Fibroblast of skin of left quadriceps (primary cell): ENCODE measurements at places on chromosomes 11 and 22.

DNA sequence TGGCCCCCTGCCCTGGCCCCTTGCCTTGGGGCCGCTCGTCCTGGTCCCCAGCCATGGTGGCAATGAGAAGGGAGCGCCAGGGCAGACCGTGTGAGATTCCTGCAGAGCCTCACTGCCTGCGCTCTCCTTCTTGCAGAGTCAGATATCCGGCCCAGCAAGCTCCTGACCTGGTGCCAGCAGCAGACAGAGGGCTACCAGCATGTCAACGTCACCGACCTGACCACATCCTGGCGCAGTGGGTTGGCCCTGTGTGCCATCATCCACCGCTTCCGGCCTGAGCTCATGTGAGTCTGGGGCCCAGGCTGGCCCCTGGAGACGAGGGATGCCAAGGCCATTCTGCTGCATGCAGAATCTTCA is 114.1 kb downstream of the MICAL2 start:
- DNase-seq: no peak

DNA sequence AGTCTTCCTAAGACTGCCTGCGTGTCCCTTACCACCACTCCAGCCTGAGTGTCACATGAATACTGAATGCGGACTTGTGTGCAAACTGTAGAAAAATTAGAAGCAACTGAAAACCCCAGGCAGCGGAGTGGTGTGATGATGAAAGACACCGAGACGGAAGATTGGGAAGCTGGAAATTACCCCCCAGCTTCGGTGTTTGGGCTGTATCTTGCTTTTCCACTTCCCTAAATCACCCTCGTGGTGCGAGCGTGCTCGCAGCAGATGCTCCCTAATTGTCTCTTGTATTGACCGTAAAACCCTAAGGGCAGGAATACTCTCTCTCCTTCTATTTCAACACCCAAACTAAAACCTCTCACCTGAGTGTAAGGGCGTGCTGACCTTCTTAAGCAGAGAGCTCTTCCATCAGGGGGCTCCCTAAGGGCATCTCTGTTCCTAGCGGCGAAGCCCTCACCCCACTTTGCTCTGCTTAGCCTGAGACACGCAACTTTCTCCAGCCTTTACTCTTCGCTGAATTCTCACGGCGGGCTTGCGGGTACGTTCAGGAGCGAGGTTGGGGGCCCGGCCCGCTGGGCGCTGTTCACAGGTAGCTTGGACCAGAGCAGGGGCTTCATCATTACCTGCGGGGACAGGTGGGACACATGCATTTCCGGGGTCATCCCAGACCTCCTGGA is 62.4 kb downstream of the CRYBB2 start:
- no peak for DNase-seq

DNA sequence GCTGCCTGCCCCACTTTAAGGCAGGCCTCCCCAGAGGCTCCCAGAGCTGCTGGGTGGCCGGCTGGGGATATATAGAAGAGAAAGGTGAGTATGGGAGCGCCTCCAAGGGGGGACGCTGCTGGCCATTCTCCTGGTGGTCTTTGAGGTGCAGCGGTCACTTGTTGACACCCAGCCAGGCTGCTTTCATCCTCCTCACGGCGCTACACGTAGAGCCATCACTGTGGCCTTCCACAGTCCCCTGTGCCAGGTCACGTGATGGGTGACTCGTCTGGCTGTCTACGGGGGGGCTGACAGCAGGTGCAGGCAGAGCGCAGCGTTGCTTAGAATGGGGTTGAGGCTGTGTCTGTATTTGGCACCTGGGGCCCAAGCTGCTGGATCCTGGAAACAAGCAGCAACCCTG is 1.9 kb downstream of the ACR start:
- no peak for DNase-seq

- DNase-seq: no peak
These were observed 15.7 kb upstream of the KCTD14 start for GRCh38 chr11:78038697-78039313.

DNA sequence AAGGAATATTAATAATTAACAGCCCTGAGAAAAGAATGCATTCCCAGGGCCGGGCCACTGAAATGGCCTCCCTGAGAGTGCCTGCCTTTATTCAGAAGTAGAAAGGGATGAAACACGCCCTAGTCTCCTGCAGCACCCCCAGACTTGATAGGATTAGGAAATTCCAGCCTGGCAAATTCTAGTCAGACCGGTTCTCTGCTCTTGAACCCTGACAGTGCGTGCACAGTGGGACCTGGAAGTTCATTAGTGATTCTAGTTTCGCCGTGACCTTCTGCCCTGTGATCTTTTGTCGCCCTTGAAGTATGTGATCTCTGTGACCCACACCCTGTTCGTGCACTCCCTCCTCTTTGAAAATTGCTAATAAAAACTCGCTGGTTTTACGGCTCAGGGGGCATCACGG is 2.1 kb upstream of the GSTP1 start:
- no peak for DNase-seq

GRCh38 chr11:114065094-114065493 is 5.6 kb downstream of the ZBTB16 start:
- DNase-seq: no peak

- DNase-seq: no peak
These were observed 411.1 kb downstream of the TBC1D22A start for GRCh38 chr22:47173535-47174021.

GRCh38 chr11:43404406-43404805 is 45.7 kb downstream of the TTC17 start:
- DNase-seq: no peak

DNA sequence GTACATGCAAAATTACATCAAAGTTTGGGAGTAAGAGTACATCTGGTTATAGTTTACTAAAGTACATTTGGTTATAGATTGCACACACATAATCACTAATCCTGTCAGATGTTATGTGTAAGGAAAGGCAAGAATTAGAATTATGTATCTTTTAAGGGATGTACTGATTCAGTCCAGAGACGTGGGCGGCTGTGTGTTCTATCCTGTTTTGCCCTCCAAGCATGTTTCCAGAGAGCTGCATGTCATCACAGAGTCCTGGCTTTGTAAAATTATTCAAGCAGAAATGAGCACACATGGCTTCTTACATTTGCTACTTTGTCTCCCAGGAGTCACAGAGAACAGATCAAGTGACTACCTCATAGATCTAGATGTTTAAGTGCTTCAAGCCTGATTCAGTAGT is 33.2 kb upstream of the CEP126 start:
- DNase-seq: no peak

GRCh38 chr11:12377824-12378593 is 638 bp downstream of the PARVA start:
- DNase-seq: no peak

- no peak for DNase-seq
These were observed 1.2 kb downstream of the SLC37A4 start for GRCh38 chr11:119029340-119030028.

- no peak for DNase-seq
These were observed 8.3 kb downstream of the TPBGL start for GRCh38 chr11:75248924-75249256.

- DNase-seq: peak; percentile 30
These were observed 87.4 kb upstream of the LRRC55 start for GRCh38 chr11:57094181-57094935.

GRCh38 chr11:127074151-127074761 is 73.7 kb upstream of the KIRREL3 start:
- peak; percentile 41 for DNase-seq

- DNase-seq: no peak
These were observed 12.5 kb downstream of the MUC5B start for GRCh38 chr11:1235306-1235900.

GRCh38 chr11:75107187-75107586 is 10.5 kb upstream of the OR2AT4 start:
- DNase-seq: no peak

DNA sequence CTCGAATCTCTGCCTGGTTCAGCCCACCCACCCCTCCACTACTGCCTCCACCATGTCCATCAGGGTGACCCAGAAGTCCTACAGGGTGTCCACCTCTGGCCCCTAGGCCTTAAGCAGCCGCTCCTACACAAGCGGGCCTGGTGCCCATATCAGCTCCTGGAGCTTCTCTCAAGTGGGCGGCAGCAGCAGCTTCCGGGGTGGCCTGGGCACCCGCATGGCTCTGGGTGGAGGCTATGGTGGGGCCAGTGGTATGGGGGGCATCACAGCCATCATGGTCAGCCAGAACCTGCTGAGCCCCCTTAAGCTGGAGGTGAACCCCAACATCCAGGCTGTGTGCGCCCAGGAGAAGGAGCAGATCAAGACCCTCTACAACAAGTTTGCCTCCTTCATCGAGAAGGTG is 3.0 kb upstream of the SCUBE2 start:
- no peak for DNase-seq

GRCh38 chr11:128593281-128593680 is 5.9 kb upstream of the ETS1 start:
- DNase-seq: peak; percentile 52

DNA sequence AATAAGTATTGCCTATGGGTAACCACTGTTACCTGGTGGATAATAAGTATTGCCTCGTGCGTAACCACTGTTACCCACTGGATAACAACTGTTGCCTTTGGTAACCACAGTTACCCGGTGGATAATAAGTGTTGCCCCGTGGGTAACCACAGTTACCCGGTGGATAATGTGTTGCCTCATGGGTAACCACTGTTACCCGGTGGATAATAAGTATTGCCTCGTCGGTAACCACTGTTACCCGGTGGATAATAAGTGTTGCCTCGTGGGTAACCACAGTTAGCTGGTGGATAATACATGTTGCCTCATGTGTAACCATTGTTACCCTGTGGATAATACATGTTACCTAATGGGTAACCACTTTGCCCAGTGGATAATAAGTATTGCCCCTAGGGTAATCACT is 9.8 kb upstream of the NXPE4 start:
- DNase-seq: no peak

DNA sequence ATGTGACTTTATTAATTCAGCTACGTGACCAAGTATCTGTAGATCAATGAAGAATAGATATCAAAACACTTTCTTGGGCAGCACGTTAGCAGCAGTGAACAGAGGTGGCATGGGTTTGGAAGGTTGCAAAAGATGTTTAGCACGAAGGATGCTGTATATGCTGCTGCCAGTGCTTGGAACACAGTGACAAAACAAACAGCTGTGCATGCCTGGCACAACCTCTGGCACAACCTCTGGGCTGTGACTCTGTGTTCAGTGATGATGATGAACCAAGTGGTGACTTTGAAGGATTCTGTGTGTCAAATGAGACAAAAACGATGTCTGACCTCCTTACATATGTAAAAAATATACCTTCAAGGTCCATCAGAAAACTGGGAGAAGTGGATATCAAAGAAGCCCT is 104.7 kb downstream of the TBC1D22A start:
- no peak for DNase-seq

GRCh38 chr11:32032478-32032877 is 58.4 kb upstream of the RCN1 start:
- DNase-seq: no peak

GRCh38 chr22:48443680-48444079 is 1384.0 kb downstream of the BRD1 start:
- no peak for DNase-seq

DNA sequence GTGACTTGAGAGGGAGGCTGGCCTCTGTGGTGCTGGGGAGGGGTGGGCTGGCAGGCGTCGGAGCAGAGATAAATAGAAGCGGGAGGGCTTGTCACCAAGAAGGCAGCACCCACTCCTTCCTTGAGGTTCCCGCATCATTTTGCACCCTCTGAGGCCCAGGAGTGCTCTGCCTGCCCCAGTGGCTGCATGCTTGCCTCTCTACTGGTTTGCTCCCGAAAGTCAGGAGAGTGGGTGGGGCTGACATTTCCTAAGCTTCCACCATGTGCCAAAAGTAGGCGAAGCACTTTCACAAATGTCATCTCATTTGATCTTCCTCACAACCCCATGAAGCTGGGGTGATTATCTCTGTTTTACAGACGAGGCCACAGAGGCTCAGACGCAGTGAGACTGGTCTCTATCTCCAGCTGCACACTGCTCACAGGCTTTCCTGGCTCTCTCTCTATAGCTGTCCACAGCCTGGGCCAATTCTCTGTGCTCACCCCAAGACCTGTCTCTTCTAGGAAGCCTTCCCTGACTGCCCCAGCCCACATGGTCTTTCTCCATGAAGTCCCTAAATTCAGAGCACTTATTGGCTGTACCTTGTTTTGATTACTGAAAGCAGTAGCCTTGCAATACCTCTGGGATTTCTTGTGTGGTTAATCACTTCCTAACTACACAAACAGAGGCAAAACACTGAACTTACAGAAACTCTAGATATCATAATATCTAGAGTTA is 2.6 kb upstream of the UCP3 start:
- peak; percentile 12 for DNase-seq
